ENCODE measurements at places on chromosomes 6 and 20.

- DNase-seq = no peak
- peak overlapping the region; percentile 88 for H3K27ac ChIP-seq
- peak overlapping the region; percentile 66 for H3K4me3 ChIP-seq
- no peaks in the 10 kb centered on the region for H3K36me3 ChIP-seq
Measured at GRCh38 chr6:33289784-33290315, 449 bp downstream of the PFDN6 start.

GRCh38 chr20:12798286-12798685, 210.5 kb upstream of the SPTLC3 start:
- no peaks in the 10 kb centered on the region for H3K36me3 ChIP-seq
- H3K4me1 ChIP-seq = no peaks in the 10 kb centered on the region
- no peak overlapping the region for H3K27ac ChIP-seq
- no peak for DNase-seq

DNA sequence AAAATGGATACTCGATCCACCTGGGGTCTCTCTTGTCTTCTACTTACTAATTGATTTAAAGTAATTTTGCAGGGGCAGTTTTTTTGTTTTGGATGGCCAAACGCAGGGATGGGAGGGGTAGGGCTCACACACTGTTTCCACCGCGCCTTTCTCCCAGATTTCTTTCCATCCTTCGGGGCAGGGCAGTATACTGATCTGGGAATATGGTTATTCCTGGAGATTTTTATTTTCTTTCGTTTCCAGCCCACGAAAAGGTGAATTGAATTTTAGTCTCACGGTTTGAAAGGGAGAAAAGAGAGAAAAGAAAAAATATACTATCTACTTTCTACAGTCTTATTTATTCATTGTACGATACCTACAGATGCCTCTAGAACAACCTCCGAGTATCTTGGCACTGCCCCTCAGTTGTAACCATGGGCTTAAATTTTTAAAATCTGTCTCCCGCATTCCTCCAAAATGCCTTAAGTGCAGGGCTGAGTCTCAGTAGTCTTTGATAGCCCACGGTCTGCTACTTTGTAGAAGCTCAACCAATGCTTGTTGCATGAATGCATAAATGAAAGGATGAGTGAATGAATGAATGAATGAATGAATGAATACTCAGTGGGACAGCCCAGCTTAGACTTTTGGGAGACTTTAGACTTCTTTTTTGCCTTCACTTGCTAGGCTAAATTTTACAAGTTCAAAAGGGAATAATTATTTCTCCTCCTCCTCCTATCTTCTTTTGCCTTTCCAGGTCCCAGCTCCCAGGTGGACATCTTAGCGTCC, 18.1 kb upstream of the TRIM27 start:
- H3K36me3 ChIP-seq = no peaks in the 10 kb centered on the region
- H3K4me1 ChIP-seq = no peaks in the 10 kb centered on the region
- no peaks in the 10 kb centered on the region for H3K27me3 ChIP-seq
- H3K4me3 ChIP-seq = peak overlapping the region; percentile 48
- peak; percentile 58 for DNase-seq

DNA sequence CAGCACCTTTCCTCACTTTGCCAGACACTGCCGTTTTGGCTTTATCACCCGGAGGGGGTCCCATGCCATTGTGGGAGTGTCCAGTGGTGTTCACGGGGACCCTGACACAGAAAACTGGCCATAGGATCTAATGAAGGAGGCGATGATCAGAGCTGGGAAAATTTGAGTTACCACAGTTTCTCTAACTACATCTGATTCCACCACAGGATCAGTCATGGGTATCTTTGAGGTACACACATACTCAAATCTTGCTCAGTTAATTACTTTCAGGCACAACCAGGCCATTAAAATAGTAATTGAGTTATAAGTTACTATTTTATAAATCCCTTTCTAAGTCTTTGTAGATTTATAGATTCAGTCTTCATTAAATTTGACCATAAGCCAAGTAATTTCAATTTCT, 215.1 kb downstream of the PRL start:
- no peaks in the 10 kb centered on the region for H3K36me3 ChIP-seq
- H3K4me3 ChIP-seq = no peak overlapping the region
- no peaks in the 10 kb centered on the region for H3K27me3 ChIP-seq
- DNase-seq = no peak
- H3K27ac ChIP-seq = no peak overlapping the region
- H3K4me1 ChIP-seq = no peaks in the 10 kb centered on the region

GRCh38 chr6:107988570-107988969, 30.6 kb upstream of the SEC63 start:
- no peak for DNase-seq
- no peak overlapping the region for H3K4me3 ChIP-seq
- no peaks in the 10 kb centered on the region for H3K4me1 ChIP-seq
- no peaks in the 10 kb centered on the region for H3K27me3 ChIP-seq

DNA sequence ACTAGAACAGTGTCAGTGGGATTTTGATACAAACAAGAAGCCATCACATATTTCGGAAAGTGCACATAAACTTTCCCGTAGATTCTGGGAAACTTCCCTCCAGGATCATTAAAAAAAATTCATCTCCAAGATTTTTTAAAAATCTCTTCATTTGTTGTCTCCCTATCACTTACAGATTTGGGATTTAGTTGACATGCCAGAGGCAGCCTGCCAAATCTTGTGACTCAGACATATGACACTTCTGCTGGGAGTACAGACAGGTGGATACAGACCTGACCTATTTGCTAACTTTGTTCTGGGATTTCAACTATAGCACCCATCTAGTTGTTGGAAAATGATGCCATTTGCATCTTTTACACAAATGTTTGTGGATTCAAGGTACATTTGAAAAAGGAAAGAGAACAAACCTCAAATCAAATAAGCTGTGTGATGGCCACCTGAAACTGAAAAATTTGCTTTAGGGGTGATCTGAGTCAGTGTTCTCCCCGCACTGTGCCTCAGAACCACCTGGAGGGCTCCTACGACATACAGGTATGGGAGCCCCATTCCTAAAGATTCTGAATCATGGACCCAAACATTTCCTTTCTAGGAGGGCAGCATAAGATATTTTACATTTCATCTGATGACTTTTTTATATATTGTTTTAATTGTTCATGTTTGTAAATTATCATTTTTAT, 21.9 kb upstream of the CD2AP start:
- no peaks in the 10 kb centered on the region for H3K4me1 ChIP-seq
- no peak overlapping the region for H3K4me3 ChIP-seq
- H3K27me3 ChIP-seq = no peaks in the 10 kb centered on the region
- DNase-seq = peak; percentile 21

DNA sequence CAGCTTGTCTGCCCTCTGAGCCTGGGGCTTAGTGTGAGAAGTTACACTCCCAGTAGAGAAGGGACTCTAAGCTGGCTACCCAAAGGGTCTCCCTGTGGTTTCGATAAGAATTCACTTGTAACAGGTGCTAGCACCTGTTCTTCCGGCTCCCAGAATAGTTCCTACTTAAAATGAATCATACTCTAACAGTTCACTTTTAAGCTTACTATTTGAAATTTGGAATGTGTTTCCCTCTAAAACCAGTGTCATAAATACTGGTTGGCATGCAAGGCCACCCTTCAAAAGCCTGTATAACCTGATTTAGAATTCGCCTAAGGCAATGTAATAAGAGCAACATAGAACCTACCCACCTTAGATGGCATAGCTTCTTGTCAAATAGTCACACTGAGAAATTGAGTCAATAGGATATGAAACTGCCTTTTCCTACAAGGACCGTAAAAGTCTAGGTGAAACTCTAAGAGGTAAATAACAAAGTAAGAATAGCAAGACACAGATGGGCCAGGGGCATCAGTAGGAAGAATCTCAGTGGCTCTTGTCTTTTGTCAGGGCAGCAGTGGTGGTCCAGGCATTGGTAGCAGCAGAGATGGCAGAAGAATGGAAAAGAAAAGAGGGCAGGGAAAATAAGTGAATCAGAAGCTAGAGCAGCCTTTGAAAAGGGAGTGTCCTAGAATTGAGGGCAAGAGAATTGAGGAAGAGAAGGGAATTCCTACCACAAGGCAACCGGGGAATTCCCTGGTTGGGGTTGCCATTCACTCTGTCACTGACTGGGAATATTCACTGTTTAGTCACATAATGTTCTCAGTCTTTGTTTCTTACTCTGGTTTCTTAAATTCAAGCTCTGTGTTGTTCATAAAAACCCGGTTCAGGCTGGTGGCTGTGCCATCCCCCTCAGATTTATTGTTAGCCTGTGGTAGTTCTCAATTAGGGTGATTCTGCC, 91.5 kb downstream of the HIVEP2 start:
- H3K27ac ChIP-seq = no peak overlapping the region
- no peak for DNase-seq
- H3K27me3 ChIP-seq = no peaks in the 10 kb centered on the region
- H3K36me3 ChIP-seq = no peaks in the 10 kb centered on the region
- no peak overlapping the region for H3K4me3 ChIP-seq

Data from prostate gland (tissue), 2 donors.